ENCODE measurements at places on chromosomes 1 and 21. TPM values are rescaled to one million over a fixed set of nuclear protein-coding genes. Genes with fewer than 3 reads are reported as not detected.

- DNase-seq, result peak; percentile 35
Observed at GRCh38 chr1:2314803-2315673, 76.3 kb downstream of the MORN1 start.

LELP1 gene
- not detected for total RNA-seq

DNA sequence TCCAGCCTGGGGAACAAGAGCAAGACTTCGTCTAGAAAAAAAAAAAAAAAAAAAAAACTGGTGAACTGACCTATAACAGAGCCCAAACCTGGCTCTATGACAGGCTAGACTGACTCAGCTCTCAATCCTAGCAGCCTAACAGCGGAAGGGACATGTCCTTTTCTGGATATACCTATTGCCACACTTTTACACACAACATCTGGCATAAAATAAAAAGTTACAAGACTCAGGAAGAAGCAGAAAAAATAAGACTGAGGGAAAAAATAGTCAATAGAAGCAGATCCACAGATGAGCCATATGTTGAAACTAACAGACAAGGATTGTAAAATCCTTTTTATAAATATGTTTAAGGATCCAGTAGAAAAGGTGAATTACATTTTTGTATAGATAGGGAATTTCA is 57.5 kb upstream of the IPO9 start:
- no peak for DNase-seq

DNA sequence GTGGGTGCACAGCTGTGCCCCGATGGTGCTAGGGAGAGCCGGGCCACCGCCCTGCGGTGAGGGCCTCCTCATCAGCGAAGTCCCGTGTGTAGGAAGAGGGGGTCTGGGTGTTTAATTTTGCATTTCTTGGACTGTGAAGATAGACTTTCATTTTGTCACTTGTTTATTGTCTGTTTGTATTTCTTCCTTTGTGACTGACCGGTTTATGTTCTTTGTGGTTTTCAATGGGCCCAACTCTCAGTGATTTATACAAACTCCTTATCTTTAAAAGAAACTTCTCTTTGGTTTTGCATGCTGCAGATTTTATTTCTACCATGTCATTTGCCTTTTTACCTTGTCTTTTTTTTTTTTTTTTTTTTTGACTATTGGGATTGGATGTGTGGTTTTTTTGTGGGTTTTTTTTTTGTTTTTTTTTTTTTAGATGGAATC is 65.1 kb downstream of the COL18A1 start:
- no peak for DNase-seq

GBP6 gene
- total RNA-seq, result not detected

CTSK gene
- total RNA-seq, result 1.7 TPM

DNA sequence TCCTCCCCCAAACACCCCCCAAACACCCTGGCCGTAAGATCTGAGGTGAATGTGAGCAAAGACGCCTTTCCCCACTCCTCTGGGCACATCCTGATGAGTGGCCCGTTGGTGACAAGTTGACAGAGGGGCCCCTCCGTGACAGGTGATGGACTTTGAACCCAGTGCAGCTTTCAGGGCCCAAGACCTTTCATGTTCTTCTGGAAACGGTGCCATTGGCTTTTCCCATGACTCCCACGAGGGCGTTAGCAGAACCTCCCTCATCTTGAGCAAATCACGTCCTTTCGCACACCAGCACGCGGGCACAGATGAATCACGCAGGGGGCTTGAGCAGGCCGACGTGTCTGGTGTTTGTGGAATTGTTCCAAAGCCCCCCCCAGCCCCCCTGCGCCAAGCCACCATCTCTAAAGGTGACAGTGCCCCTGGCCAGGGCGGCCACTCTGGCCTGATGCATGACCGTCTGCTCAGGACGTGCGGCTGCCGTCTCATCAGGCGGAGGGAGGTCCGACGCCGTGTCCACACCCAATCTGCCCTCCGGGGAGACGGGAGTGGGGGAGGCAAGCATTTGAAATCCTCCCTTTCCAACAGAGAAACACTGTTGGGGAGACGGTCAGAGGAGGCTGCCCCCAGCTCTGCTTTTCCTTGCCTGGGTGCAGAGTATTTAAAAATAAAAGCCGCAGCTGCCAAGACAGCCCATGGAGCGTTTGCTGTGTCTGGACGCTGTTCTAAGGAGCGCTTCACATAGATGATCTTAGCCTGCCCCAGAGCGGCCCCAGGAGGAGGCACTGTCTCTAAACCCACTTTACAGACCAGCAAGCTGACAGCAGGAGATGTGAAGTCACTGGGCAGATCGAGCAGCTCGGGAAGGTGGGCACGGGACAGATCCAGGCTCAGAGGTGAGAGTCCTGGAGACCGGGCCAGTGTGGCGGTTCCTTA is 98.3 kb upstream of the ARHGEF16 start:
- DNase-seq, result no peak

GRCh38 chr1:101588677-101589076 is 351.9 kb downstream of the S1PR1 start:
- DNase-seq, result no peak

DNA sequence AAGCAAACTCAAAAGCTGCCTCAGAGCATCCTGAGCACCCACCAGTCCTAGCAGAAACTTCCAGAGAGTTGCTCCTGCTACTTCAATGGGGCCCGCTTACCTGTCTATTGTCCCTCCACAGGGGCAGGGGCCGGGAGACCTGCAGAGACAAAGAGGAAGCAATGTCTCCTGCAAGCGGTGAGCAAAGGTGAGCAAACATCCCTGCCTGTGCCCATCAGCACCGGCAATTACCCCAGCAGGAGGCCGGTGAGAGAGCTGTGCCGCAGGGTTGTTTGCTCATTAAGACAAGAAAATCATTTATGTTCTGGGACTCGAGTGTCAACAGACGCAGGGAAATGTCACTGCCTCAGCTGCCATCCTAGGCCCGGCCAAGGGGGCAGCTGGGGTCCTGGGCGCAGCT is 53.8 kb upstream of the TARDBP start:
- no peak for DNase-seq

CACNA1E gene
- not detected for total RNA-seq

DNA sequence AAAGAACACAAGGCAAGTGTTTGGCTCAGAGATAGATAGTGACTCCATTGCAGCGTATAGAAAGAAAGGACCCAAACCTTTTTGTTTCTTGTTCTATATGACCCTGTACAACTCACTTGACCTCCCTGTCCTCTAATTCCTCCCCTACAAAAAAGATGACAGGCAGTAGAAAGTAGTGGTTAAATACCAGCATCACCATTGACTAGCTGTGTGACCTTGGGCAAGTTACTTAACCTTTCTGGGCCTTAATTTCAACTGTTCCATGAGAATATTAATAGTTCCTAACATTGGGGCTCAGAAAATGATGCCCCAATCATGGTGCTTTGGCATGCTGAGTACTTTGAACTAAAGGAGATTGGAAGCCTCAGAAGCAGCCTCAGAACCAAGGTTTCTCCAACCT is 46.7 kb upstream of the MAN1A2 start:
- DNase-seq, result no peak

GRCh38 chr1:160844447-160845232 is 18.0 kb downstream of the CD244 start:
- DNase-seq, result no peak

Data from LHCN-M2 (cell line).